ENCODE measurements at places on chromosomes 13 and 19.

GRCh38 chr19:13376537-13376936 is 129.7 kb downstream of the CACNA1A start:
- no peak for DNase-seq

GRCh38 chr19:35027851-35028599 is 2.2 kb upstream of the SCN1B start:
- no peak for DNase-seq

GRCh38 chr19:5911366-5911765 is 2.7 kb upstream of the CAPS start:
- DNase-seq: no peak

GRCh38 chr13:39232999-39233398 is 194.7 kb downstream of the NHLRC3 start:
- DNase-seq: no peak

GRCh38 chr13:71079638-71080037 is 787.4 kb downstream of the DACH1 start:
- no peak for DNase-seq

DNA sequence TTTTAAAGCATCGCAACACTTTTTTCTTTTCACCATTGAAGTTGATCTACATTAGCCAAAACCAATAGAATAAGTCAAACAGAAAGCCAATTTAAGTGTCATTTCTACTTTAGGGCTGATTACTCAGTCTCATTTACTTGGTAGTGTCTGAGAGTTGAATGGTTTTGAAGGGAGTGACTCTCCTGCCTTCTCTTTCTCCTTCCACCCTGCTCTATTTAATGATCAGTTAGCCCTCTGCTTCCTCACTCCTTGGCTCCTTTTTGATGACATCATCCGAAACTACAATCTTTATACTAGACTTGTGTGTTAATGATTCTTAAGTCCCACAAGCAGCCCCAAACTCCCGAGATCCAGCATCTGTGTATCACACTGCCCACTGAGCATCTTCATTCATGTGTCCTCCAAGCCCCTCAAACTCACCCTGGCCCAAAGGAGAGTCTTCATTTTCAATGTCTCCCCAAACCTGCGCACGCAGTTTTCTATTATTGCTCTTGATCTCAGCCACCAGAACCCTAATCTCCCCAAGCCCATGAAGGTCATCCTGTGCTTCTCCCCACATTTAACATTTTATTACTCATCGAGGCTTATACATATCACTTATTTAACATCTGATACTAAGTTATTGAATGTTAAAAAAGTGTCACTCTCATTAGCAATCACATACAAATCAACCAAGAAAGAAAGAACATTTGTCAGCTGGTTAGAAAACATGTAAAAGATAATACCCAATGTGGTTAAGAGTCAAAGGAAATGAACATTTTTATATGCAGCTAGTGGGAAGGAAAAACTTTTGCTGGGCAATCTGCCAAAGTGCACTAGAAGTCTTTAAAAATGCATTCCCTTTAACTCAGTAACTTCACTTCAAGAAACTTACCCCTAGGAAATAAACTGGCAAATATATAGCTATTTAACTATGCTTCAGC is 32.2 kb upstream of the ARGLU1 start:
- no peak for DNase-seq

- DNase-seq: no peak
These were observed 19.6 kb upstream of the PCCA start for GRCh38 chr13:100069278-100069677.

DNA sequence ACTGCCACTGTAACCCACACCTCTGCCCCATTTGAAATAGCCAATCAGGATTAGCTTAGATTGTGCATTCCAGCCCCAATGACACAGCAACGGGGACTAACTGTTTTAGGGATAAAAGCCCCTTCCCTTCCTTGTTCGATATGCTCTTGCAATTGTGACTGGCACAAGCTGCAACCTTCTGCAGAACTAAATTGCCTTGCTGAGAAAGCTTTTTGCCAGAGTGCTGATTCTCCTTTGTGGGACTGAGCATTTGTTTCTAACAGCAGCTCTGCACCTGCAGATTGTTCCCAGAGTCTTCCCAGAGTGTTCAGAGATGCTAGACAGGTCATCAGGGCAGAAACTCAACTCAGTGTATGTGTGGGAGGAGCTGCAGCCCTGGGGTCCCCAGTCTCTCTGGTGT is 115.8 kb downstream of the ZNF675 start:
- DNase-seq: no peak

- no peak for DNase-seq
These were observed 940.8 kb upstream of the PCDH9 start for GRCh38 chr13:68170961-68171360.

GRCh38 chr13:40152145-40152544 is 496.7 kb downstream of the COG6 start:
- no peak for DNase-seq

DNA sequence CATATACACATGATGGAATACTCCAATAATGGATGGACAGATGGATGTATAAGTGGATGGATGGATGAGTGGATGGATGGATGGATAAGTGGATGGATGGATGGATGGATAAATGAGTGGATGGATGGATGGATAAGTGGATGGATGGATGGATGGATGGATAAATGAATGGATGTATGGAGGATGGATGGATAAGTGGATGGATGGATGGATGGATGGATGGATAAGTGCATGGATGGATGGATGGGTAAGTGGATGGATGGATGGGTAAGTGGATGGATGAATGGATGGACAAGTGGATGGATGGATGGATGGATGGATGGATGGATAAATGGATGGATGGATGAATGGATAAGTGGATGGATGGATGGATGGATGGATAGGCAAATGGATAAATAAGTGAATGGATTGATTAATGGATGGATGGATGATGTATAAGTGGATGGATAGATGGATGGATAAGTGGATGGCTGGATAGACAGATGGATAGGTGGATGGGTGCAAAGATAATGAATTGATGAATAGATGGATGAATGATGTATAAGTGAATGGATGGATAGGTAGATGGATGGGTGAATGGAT is 8.4 kb upstream of the COMP start:
- no peak for DNase-seq

GRCh38 chr19:28549680-28550277 is 663.2 kb downstream of the UQCRFS1 start:
- DNase-seq: no peak

DNA sequence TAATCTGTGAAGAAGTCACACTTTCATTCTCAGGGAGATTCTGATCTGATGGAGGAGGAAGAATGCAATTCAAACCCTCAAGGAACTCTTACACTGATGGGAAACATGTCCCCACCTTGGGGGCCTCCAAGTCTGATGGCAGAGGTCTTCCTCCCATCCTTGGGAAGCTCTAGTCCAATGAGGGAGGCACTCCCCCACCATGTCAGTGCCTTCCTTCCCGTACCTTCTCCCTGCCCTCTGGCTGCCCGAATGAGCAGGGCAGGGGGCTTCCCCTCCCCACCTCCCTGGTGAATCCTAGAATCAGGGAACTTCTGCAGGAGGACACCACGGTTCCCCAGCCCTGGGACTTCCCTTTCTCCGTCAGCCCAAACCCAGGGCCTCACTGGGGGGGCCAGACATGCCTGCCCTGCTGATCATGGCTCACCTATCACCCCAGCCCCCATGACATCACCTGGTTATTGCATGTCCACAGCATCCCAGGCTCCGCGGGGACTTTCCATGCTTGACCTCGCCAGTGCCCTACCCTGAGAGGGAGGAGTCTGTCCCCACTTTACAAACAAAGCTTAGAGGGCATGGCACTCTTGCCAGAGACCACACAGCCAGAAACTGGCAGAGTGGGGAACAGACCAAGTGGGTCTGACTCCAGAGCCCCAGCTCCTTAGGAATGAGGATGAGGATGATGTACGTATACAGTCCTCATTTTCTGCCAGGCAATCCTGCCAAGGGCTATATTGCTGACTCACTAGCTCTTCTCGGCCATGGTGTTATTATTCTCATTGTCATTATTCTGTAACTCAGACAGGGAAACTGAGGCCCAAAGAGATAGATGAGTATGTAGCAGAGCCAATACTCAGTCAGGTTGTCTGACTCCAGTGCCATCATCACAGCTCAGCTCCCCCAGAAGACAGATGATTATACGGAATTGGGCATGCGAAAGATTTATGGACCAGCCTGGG is 9.6 kb upstream of the BCL3 start:
- DNase-seq: no peak

DNA sequence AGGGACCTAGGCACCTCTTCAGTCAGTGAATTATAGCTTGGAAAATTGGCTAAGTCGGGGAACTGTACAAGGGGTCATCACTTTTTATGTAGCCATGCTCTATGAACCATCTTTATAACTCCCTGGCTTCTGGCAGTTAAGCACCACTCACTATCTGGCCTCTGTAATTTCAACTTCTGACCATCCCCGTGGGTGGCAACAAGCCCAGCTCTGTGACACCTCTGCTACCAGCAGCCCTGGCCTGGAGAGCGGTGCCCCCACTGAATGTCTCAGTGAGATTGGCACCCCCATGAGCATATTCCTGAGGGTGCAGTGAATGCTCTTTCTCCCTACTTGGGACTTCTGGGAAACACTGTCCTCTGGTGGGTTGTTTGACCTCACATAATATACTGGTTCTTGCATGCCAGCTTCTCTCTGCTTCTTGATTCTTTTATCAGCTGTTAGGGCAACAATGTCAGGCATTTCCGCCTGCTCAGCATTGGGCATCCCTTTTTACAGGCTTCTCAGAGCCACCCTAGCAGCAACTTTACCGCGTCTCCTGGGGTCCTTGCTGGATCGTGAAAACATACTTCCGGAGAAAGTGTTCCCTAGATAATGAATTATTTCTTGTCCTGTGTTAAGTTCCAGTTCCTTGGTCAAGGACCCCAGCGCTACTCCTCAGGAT is 10.4 kb downstream of the KL start:
- no peak for DNase-seq

DNA sequence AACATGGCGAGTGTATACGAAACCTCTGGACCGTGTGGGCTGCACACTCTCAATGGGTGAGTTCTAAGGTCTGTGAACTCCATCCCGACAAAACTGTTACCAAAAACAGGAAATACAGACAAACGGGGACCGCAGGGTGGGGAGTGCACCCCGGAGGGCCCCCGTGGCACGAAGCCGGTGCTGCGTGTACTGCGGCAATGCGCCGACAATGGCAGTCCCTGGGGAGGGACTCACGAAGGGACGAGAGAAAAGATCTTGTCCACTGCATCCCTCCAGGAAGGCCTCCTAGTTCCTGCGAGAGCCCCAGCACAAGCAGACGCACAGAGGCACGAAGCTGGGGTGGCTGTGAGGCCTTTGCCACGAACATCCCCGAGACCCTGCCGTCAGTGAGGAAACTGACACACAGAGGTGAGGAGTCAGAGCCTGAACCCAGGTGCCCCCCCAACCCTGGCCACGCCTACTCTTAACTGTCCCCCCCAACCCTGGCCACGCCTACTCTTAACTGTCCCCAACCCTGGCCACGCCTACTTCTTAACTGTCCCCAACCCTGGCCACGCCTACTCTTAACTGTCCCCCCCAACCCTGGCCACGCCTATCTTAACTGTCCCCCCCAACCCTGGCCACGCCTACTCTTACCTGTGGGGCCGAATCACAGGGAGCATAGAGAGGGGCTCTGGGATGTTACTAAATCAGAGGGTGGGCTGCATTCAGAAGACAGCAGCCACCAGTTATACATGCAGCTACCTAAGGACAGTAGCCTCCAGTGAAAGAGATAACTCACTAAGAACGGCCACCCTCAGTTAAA is 4.2 kb downstream of the MED16 start:
- DNase-seq: no peak
